ENCODE measurements at places on chromosomes 4 and X.
A peak's percentile ranks its signal among the peaks of the same experiment; 100 is the strongest.

- no peak for DNase-seq
Measured at GRCh38 chr4:100907465-100908454, 389.9 kb upstream of the EMCN start.

DNA sequence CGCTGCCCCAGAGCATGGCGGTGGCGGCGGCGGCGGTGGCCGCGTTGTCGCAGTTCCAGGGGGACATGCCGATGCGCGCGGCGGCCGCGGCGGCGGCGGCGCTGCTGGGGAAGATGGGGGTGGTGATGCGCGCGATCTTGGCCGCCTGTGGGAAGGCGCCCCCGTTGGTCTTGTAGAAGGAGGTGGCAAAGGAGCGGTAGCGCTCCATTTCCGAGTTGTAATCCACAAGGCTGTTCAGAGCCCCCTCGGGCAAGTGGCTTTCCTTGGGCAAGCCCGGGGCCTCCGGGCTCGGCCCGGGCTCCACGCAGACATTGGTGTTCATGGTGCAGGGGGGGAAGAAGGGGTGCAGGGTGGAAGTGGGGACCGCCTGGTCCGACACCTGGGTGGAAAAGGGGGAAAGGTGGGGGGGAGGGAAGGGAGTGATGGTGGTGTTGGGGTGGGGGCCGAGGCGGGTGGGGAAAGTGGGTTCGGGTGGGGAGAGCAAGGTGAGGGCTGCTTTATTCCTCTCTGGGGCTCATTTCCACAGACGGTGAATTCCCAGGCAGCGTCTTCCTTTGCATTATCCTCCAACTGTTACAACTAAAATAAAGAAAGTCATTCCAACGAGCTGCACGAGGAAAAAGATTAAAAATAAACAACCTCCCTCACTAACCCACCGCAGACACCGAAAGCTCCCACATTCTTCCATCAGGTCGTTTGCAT, 3.1 kb downstream of the CXXC4 start:
- DNase-seq, result peak; percentile 59

GRCh38 chrX:137278825-137279224, 245.0 kb upstream of the GPR101 start:
- DNase-seq, result no peak

DNA sequence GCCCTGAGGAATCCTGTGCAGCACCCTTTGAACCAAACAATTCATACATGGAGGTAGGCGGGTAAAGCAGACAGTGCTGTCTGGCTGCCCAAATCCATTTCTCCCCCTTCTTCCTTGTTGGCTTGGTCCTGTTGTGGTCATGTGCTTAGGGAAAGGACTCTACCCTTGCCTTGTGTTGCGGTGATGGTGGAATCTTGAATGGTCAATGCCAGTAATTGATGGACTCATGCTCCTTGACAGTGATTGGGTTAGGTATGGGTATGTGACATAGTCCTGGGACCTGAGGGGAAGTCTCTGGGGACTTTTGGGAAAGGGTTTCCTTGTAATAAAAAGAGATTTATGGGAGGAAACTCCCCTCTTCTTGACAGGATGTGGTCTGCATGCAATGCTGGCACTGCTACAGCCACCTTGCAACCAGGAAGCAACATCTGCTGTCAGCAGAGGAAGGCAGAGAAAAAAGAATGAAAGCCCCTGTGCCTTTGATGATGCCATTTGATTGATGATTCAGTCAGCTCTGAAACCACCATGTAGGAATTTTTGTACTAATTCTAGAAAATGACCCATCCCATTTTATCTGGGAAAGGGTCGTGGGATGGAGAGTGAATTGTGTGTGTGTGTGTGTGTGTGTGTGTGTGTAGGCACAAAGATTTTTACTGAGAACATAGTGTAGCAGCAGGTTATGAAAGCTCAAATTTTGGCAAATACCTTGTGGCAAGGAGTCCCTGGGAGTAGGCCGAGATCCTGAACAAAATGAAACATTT, 30.0 kb upstream of the HUWE1 start:
- DNase-seq, result no peak

DNA sequence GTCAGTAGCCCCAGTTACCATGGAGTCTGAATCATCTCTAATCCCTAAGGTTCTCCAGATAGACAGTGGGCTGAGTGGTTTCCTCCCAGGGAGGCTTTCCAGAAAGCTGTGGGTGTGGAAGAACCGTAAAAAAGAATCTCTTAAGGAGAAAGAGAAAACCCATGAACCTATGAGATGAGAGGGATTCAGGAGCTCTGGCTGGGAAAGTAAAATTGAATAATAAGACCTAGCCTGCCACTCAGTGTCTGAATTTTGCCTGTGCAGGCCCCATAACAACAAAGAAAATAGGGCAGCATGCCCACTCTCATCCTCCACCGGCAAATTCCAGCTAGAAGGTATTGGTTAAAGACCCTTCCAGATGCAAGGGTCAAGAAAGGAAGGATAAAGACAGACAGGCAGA, 16.9 kb downstream of the AWAT2 start:
- no peak for DNase-seq

DNA sequence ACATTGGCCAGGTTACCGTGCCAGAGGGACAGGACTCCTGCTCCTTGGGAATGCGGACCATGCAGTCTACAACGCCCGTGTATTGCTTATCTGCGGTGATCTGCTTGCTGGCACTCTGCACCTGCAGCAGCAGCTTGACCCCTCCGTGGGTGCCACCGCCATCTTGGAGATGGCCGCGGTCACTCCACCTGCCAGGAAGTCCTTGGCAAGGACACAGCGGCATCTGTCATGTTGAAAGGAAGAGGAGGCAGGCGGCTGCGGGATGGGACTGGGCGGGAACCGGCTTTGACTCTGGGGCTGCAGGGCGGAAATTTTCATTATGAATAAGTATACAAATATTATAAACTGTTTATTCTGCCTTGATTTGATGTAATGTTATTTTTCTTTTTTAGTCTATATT, 63.4 kb downstream of the F11 start:
- DNase-seq, result no peak

- no peak for DNase-seq
Measured at GRCh38 chrX:30800901-30801300, 88.2 kb downstream of the TAB3 start.

DNA sequence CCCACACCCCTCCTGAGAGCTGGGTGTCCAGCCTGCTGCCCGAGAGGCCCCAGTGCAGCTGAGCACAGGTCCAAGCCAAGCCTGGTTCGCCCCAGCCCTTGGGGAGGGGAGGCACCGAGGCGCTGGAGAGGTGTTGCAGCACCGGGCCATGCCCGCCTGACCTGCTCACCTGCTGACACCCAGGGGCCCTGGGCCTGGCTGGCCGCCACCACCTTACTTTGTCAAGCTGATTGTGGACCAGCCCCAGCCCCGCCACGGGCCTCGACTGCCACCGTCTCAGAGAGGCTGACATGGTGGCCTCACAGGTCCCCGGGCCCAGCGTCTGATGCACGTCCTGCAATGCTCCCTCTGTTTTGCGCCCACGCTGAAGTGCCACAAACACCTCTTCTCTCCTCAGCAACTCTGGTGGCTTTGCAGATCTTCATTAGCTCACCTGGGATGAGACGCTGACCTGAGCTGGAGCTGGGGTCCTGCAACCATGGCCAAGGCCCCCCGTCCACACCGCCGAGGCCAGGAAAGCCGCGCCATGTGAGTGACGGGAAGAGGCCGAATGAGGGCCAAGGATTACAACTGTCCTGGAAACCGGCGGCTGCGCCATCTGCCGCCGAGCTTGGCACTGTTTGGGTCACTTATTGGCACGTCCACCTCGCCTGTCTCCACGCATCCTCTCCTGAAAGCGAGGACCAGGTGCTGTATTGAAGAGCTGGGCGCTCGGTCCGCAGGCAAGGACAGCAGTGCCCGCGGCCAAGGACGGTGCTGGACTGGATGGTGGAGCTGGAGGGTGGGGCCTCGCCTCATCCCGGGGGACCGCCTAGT, 7.6 kb downstream of the CPLX1 start:
- no peak for DNase-seq

GRCh38 chr4:105765690-105766407, 57.3 kb downstream of the GSTCD start:
- DNase-seq, result peak; percentile 39

GRCh38 chrX:109774706-109775105, 41.6 kb upstream of the ACSL4 start:
- DNase-seq, result no peak

DNA sequence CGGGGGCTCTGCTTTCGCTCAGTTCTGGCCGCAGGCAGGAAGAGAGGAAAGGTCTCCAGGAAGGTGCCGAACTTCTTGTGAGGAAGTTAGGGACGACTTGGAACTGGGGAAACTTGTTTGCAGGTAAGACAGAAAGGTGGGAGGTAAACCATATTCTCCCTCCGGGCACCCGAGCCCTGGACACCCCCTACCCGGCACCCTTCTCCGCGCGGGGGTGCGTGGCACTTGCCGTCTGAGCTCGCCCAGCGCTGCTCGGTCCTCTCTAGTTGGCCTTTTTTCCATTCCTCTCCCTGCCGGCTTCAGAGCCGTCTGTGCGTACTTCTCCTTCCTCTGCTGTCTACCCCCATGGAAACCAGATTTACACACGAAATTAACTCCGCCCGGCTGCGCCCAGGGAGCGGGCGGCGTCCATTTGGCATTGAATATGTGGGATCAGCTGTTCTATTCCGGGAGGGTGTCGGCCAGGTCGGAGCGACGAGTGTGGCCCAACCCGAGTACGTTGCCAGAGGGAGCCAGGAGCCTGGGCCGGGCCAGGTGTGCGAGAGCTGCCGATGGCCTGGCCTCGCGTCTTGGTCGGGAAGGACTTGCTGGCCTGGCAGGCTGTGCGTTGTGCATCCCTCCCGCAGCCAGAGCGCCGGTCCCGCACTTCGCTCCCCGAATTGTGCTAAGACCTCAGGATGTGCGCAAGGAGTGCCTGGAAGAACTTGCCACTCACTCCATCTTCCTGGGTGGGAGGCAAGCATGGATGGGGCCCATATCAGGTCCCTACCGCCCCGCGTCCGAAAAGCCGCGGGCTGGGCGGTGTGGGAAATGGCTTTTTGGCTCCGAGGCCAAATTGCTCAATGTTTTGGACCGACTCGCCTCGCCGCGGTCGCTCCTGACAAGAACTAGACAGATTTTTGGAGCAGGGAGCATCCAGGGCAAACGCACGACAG, 1.7 kb downstream of the PDGFRA start:
- peak; percentile 64 for DNase-seq

GRCh38 chr4:141580523-141580922, 55.9 kb upstream of the IL15 start:
- no peak for DNase-seq

Measured in H9 (cell line).